ENCODE measurements at places on chromosomes 1 and 21.
A peak's percentile ranks its signal among the peaks of the same experiment; 100 is the strongest.

- no peak for DNase-seq
Measured at GRCh38 chr1:167438171-167439138, 79.9 kb downstream of the CD247 start.

DNA sequence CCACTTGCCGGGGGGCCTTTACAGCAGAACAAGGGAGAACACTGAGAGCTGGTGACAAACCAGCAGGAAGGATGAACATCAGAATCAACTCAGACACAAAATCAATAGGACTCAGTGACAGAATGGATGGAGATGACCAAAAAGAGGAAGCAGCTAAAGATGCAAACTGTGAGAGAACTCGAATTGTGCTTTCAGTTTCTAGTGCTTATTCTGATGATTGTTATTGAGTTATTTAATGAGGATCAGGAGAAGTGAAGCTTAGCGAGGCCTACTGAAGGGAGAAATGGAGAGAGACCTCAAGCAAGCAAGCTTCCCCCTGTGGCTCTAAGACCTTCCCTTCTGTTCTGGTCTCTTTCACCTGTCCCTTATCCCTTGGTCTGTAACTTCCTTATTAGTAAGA is 30.3 kb upstream of the TMEM125 start:
- no peak for DNase-seq

- no peak for DNase-seq
Measured at GRCh38 chr1:3364983-3365382, 89.5 kb upstream of the ARHGEF16 start.

DNA sequence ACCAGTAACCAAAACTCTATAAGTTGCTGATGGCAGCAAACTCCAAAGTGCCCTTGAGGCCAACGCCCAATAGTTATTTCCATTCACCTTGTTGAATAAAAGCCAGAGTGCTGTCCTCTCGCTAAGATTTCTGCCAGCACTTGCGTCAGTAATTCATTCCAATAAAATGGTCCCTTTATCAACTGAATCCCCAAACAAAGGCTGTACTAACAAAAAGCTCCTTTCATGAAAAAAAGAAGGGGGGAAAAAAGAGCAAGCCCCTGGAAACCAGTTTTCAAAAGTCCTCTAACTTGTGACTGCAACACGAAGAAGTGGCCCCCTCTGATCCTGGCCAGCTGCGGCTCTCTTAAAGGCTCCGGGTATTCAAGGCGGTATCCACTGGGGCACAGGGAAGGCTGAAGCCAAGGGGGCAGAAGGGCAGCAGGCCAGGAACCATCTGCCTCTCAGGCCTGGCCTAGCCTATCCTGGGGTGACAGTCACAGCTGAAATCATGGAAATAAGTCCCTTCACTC is 55.8 kb upstream of the ZNF326 start:
- DNase-seq: no peak

DNA sequence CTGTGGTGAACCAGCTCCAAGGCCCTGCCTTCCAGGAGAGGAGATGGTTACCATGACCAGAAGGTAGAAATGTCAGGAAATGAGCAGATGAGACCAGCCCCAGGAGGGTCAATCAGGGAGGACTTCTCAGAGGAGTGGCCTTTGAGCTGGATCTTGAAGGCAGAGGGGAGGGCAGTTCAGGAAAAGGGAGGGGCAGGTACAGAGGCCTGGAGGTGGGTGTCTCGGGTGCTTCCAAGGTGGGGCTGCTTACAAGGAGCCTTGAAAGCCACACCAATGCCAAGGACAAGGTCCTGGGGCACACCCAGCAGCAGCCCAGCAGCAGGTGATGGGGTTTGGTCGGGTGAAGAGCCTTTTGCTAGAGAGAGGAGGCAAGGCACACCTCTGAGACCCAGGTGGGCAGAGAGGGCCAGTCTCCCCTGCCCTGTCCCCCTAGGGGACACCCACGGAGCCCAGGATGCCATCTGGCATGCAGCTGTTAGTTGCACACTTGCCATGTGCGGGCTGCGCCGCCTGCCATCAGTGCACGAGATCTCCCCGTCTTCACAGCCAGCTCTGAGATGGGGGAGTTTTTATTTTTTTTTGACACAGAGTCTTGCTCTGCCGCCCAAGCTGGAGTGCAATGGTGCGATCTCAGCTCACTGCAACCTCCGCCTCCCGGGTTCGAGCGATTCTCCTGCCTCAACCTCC is 18.5 kb downstream of the SLC66A1 start:
- DNase-seq: no peak

DNA sequence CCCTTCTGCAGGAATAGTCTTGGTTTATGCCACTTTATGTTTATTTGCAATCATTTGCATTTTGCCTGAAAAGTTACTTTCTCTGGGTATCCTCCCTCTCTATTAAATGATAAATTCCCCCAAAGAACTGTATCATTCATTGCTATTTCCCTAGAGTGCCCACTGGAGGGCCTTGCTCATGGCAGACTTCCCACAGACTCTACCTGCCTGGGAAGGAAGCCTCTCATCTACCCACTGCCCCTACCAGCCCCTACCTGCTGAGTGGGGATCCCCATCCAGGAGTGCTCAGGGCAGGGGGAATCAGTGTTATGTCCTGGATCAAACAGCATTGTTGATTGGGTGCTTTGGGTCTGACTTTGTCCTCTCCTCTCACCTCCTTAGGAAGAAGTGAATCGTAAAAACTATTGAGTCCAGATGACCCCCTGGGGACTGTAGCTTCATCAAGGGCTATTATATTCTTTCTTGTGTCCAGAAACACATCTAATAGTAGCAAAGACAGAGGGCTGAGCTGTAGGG is 6.8 kb upstream of the LRRN2 start:
- DNase-seq: no peak

DNA sequence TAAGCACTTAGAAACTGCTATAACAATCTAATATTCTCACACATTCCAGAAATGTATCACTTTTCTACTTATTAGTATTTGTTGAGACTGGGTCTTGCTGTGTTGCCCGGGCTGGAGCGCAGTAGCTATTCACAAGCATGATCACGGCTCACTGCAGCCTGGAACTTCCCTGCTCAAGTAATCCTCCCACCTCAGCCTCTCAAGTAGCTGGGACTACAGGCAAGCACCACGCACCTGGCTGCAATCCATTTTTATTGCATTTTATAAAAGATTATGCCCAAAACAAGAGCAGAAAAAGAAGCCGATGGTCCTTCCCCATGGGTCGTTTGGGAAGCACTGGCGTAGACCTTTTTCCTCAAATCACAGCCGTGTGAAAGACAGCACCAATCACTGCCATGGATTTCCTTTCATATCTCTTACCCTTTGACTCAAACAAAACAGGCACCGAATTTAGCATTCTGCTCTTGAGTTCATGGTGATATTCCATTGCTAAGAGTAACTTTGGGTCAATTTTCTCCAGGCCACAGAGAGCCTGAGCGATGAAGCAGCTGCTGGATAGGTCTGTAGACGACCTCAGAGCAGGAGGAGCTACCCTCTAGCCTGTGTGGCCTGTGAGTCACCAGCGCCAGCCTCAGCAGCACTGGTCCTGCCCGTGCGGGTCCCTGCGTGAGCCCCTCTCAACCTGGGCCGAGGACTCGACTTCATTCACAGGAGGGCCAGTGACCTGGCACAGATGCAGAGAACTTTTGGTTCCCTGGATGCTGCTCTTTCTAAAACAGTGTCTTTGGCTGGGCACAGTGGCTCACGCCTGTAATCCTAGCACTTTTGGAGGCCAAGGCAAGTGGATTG is 80.8 kb downstream of the PIK3CD start:
- DNase-seq: no peak

DNA sequence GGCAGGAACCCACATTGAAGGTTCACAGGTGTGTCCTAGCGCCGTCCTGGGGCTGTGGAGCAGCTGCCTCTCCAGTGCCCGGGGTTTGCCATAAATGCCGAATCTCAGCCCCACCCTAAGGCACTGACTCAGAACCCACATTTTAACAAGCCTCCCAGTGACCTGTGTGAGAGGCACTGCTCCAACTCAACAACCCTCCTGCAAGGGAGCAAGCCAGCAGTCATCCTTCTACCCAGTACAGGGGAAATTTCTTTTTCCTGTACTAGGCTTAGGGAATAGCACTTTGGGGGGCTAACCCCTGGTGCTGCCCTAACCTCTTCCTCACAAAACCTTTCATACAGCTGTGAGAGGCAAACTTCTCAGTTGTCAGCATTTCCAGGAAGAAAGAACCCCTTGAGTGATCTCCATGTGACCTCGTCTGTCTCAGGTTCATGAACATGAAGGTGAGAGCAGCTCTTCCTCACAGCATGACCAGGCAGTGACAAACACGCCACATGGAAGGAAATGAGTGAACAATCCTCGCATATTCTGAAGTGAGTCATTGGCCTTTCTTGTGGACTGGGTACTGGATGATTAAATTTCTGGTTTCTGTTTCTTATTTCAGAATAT is 11.4 kb upstream of the BCAR3 start:
- DNase-seq: peak; percentile 92

GRCh38 chr1:106998431-106999002 is 58.0 kb upstream of the PRMT6 start:
- DNase-seq: no peak

- no peak for DNase-seq
Measured at GRCh38 chr1:116359060-116359830, 13.8 kb upstream of the ATP1A1 start.

- no peak for DNase-seq
Measured at GRCh38 chr1:82453511-82454185, 652.9 kb downstream of the ADGRL2 start.

DNA sequence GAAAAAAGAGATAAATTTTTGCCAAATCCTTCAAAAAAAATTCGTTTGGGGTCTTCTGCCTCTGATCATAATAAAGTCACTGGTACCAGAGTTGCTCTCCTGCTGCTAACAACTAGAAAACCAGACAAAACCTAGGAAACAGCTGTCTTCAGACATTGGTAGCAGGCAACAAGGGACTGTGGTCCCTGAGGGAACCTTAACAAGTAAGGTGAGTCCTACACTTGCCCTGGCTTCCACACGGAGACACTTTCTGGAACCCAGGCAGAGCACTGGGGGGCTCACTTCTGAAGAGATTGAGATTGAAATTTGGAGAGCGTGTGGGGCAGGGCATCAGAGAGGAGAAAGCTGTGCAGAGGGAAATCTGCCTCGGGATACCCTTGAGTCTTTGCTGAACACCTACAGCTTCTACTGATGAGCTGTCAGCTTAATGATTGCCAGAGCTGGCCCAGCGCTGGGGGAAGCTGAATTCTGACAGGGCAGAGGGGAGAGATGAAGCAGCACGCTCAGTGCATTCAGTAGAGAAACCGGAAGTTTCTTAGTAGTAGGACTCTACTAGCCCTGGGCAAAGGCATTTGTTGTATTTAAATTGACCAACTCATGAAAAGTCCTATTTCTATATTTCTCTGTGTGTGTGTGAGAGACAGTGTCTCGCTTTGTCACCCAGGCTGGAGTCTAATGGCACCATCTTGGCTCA is 18.5 kb upstream of the FAM89A start:
- peak; percentile 91 for DNase-seq

DNA sequence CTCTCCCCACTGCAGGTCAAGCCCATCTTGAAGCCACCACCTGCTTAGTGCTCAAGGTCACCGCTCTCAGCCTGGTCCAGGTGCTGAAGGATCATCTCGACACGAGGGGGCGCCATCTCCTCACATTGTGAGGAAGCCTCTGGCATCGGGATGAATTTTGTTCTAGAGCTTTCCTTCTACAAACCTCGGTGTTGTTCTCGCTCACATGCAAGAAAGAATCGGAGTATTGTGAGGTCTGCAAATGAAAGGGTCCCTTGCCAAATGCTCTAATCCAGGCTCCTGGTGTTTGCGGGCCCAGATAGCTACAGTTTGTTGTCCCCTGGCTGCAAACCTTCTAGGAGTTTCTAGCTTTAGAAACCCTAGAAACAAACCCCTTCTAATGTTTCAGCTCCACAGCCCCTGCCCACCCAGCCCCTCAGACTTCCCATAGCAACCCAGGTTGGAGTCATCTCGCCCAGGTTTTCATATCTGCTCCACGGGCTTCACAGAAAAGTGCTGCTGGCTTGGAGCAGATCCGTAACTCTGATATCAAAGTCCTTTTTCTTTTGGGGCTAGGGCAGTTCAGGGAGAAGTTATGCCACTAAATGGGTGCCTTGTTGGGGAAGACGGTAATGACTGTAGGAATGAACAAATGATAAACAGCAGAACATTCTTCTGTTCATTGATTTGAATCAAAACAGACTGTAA is 8.6 kb upstream of the ATP5PO start:
- DNase-seq: peak; percentile 71

DNA sequence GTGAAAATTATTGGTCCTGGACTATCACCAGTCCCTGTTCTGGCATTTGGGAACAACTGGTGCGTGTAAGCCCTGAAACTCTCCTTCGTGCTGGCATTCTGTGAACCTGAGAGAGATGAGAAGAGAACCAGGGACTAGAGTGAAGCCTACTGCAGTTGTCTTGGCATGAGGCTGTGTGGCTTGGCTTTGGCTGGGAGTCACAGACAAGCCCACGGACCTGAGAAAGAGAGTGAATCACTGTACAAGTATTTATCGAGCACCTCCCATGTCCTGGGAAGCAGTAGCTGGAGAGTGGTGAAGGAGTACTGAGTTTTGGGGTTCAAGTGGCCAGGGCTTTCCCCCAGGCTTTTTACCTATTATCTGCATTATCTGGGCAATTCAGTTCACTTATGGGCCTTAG is 63.3 kb downstream of the FGGY start:
- peak; percentile 68 for DNase-seq

- DNase-seq: no peak
Measured at GRCh38 chr1:55287723-55288122, 72.6 kb upstream of the USP24 start.

- no peak for DNase-seq
Measured at GRCh38 chr1:202709276-202710041, 795 bp downstream of the SYT2 start.

DNA sequence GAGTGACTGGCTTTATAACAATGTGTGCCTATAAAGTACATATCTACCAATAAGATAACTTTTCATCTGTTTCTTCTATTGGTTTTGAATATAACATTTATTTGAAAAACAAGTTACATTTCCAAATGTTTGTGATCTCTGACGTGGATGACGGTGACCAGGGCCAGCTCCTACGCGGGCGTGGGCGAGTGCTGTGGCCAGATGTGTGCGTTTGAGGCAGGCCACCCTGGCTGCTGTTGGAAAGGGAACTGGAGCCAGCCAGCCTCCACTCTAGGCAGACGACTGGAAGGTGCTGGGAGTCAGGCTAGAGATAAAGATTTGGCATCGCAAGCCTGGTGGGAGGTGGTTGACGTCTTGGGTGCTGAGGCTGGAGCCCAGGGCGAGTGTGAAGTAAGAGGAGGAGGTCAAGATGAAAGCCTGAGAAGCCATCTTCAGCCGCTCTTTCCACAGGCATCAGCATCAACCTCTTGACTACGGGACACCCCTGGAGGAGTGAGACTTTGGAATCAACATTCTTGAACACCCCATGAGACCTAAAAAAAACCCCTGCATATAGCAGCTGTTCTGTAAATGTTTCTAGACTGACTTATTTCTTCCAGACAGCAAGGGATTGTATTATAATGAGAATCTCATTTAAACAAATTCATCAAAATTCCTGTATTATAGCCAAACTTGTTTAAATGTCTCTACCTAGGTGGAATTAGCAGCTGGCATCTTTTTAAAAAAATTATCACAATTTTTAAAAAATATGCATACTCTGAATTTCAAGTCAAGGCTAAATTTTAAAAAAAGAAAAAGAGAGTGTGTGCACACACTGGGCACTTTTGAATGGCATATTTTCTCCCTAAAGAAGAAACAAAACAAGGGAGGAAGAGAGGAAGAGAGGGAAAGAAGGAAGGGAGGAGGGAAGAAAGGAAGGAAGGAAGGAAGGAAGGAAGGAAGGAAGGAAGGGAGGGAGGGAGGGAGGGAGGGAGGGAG is 112.5 kb upstream of the SLC44A3 start:
- DNase-seq: no peak

- peak; percentile 3 for DNase-seq
Measured at GRCh38 chr1:96756789-96757188, 35.2 kb downstream of the PTBP2 start.
